Skeletal muscle cell (primary cell): ENCODE measurements at places on chromosomes 7 and 10.

- no peak for DNase-seq
These were observed 37.7 kb upstream of the ZNF107 start for GRCh38 chr7:64628192-64628591.

DNA sequence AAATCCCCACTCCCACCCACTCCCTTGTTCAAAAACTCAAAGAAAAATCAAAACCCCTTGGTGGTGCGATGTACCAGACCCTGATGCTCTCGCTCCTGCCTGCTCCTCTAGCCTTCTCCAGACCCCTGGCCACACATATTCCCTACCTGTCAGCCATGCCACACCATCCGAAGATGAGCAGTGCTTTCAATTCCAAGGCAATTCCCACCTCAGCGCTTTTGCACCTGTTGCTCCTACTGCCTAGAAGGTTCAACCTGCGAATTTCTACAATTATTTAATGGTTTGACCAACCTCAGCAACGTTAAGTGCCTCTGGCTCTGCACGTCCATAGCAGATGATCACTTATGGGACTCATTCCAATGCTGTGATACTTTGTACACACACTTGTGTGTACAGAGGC, 11.1 kb downstream of the SLC16A12 start:
- DNase-seq: no peak

DNA sequence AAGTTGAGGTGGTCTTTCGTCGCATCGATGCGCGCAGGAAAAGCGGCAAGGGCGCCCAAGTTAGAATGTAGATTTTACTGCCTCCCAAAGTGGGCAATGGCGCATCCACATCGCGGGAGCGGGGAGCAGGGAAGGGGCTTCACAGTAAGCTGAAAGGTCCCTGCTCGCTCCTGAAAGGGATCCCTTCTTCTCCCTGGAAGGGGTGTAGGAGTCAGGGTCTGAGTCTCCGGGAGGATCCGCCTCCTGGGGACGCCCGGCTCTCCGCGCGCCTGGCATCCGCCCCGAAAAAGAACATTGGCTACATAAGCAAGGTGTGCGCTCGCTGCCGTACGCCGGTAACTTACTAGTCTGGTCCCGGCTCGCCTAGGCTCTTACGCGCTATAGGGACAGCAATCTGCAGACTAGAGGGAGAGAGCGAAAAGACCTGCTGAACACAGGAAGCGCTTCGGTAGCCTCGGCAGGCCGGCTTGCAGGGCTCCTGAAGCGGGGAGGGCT, 804 bp downstream of the UNC5B start:
- no peak for DNase-seq

- no peak for DNase-seq
These were observed 345.5 kb downstream of the REEP3 start for GRCh38 chr10:63866747-63867140.

DNA sequence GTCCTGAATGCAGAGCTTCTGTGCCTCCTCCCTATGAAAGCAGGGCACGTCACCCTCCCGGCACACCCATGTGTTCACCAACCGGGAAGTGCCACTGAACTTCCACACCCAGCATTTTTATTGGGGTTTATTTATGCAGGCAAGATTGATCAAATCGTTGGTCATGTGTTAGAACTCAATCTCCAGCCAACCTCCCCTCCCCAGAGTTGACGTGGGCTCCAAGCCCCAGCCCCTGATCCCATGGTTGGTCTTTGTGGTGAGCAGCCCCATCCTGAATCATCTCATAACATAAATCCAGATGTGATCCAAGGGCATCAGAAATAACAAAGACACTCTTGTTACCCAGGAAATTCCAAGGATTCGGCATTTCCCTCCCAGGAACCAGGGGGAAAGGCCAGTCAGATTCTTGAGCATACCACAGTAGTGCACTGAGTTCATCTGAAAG, 151.2 kb downstream of the TPST1 start:
- DNase-seq: no peak

- DNase-seq: no peak
These were observed 14.3 kb downstream of the SFRP5 start for GRCh38 chr10:97757471-97757870.

GRCh38 chr7:67008260-67008659, 11.6 kb downstream of the TYW1 start:
- no peak for DNase-seq

GRCh38 chr7:3455806-3456595, 154.9 kb downstream of the SDK1 start:
- DNase-seq: no peak

- no peak for DNase-seq
These were observed 25.6 kb downstream of the TM9SF3 start for GRCh38 chr10:96560966-96561887.

DNA sequence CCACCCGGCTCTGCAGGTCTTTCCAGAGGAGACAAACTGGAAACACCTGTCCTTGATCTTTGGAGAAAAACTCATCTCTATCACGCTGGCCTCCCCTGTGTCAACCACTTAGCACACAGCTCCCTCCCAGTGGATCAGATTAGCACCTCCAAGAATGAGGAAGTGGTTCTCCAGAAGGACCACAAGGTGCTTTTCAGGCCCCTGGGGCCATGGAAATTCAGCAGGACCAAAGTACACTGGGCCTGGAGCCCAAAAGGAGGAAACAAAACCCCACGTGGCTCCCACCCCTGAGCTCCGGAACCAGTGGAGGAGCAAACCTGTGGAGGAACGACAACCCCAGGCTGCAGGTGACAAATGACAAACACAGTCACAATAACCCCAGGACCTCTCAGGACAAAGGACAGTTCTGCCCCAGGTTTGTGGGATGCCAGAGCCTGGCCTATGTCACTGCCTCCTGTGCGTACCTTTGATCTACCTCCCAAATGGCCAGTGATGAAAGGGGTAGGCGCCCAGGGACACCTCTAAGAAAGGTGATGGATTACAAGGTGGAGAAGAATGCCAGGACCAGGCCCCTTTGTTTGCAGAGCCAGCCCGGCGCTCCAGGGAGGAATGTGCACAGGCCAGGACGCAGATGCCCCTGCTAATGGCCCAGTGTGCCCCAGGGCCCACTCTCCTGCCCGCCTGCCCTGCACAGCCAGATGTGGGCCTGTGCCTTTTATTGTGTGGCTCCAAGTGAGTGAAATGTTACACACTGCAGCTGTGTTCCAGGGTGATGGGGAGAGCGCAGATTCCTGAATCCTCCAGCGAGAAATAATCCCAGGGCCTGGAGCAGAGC, 5.7 kb downstream of the TNS3 start:
- no peak for DNase-seq

- no peak for DNase-seq
These were observed 66.7 kb upstream of the MYO3A start for GRCh38 chr10:25867321-25867720.

DNA sequence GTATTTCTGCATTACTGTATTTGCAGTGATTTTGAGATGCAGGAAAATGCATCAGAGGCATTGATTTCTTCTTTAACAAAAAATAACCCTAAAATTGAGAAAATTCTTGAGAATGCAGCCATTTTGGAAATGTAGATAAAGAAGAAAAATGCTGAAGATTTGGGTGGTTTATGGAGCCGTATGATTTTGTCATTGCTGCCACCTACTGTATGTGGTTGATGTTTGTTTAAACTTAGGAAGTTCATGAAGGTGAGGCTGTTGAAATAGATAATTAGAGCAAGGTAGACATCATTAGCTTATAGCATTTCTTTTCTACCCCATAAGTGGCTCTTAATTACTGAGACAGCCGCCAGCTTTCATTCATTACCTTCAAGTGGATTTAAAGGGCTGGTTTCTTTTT, 92.1 kb upstream of the SAMD8 start:
- no peak for DNase-seq

- DNase-seq: no peak
These were observed 149.5 kb upstream of the LRGUK start for GRCh38 chr7:133977409-133978274.

DNA sequence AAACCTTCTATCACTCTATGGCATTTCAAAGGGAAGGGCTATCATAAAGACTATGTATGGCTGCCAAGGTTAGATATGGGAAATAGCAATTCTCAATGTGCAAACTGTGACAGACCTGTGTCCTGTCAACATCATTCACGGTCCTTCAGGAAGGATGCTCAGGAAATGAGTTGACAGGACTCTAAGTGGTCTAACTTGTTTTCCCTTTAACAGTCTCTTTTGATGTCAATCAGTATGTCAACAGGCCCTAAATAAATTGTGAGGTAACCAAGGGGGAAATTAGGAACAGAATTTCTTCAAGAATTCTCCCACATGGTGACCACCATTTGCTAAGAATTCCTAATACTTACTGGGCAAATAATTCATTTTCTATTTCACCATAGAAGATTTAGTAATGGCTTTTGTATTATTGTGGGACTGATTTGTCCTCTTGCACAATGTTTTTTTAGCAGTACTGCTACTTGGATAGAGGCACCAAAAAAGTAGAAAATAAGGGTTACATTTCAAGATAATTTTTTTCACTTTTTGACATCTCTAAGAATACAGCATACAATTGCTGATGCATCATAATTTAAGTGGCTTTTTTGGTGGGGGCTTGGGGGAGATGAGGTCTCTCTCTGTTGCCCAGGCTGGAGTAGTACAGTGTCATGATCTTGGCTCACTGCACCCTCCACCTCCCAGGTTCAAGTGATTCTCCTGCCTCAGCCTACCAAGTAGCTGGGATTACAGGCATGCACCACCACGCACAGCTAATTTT, 275.8 kb downstream of the CACNA2D1 start:
- DNase-seq: no peak

DNA sequence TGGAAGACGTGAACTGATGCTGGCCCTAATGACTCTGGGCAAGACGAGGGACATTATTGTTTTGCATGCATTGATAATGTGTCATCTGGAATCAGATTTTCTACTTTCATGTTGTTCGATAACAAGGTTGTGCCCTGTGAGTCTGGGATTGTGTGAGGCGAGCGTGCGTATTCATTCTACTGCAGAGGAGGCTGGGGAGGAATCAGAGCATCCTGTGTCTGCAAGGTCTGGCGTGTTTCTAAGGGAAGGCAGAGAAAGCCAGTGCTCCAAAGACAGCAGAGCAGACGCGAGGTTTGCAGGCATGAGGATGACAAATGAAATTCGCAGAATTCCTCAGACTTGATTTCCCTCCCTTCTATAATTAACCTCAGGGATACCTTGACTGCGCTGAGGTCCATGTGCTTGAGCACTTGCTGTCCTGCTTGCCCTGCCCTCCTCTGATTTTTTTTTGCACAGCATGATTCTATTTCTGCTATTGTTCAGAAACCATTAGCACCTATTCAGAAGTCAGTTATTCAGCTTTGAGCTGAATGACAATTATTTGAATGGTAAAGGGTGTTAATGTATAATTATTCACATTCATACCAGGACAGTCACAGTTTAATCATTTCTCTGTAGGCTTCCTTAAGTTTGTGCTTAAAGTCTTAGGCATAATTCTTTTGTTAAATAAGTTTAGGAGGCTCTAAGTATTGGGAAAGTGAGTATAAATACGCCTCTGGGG, 233.6 kb downstream of the EBF3 start:
- DNase-seq: no peak

DNA sequence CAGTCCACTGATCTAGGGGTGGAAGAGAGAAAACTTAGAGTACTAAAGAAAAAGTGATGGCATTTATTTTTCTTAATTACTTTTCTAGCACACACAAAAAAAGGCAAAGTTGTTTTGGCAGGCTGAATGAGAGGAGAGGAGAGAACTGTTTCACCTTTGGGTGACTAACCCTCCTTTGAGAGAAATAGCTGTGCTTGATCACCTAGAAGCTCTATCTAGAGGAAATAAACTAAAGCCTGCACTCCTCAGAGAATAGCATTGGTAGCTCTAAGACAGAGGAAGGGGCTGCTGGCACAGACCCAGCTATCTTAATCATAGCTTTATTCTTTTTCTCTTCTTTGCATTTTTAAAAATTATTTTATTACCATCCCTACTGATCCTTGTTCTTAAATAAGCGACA, 6.3 kb downstream of the TMEM243 start:
- DNase-seq: no peak

DNA sequence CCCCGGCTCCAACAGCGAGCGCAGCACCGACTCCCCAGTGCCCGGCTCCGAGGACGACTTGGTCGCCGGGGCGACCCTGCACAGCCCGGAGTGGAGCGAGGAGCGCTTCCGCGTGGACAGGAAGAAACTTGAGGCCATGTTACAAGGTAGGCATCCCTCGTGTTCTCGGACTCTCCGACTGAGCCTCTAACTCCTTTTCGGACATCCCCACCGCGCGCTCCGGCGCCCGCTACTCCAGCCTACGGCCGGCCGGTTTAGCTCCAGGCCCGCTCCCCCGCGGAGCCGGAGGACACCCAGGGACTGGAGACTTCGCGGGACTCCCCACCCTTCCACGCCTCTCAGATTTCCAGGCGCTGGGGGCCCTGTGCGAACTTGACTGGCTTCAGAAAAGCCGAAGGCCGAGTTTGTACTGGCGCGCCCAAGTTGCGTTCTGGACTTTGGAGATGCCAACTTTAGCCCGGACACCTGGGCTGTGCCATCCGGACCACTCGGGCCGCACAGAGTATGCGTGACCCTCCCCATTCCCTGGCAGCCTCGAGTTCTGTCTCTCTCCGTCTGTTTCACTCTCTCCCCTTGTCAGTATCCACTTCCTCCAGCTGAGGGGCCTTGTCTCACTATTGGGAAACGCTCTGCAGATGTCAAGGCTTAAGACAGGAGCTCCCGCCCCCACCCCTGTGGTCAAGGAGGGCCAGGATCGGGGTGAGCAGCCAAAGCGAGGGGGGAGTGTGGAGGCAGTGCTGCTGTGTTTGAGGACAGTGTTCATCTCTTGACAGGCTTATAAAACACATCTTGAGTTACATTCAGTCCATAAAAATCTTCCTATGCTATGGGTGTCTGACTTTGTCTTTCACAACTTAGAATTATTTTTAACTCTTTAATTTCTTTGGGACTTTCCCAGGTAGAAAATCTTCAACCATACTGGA, 777 bp downstream of the BICC1 start:
- peak; percentile 62 for DNase-seq

DNA sequence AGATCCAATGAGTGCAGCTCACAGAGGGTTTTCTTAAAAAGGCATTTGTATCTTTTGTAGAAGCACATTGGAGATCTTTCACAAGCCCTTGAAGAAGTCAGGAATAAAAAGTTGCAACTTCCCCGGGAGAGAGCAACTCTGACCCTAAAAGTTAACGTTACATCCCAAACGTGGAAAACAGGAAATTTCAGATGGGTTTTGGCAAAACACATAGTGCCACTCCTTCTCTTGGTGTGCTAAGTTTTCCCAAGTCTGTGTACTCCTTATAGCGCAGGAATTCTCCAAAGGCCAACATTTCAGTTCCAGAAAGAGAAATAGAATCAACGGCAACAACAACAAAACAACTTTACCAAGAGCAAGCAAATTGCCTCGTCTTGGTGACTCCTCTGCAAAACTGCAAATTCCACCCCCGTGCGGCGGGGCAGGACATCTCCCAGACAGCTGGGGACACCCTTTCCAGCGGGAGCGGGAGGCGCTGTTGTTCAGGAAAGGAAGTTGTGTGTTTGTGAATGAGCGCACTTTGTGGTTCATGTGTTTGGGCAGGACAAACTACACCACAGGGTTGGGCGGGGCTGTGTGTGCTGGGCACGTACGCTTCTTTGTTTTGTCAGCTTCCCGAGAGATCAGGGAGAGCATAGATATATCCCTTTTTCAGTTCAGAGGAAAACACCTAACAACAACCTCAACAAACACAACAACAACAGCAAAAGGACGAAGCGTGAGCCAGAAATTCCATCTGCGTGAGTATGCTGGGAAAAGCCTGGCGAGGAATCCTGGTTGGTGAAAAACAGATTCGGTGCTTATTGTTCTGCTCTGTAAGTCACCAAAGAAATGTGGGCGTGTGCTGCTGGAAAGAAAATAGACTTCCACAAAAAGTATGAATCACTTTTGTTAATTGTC, 294.7 kb upstream of the PITRM1 start:
- peak; percentile 90 for DNase-seq
